ENCODE measurements at places on chromosomes 4 and X.

- DNase-seq, result no peak
Measured at GRCh38 chrX:39591099-39591498, 506.7 kb downstream of the BCOR start.

GRCh38 chr4:186771624-186772023 lies 48.0 kb upstream of the FAT1 start:
- no peak for DNase-seq

- no peak for DNase-seq
Measured at GRCh38 chr4:26993539-26993938, 132.9 kb downstream of the STIM2 start.

GRCh38 chrX:7252013-7252610 lies 104.2 kb upstream of the PUDP start:
- DNase-seq, result no peak

- no peak for DNase-seq
Measured at GRCh38 chr4:100362366-100362765, 155.5 kb downstream of the EMCN start.

- DNase-seq, result no peak
Measured at GRCh38 chr4:119231491-119231890, 19.0 kb downstream of the USP53 start.

All from activated T-cell treated with anti-CD3 and anti-CD28 coated beads for 1 hour (primary cell).